ENCODE measurements at places on chromosomes 7 and 10. TPM values are rescaled to one million over a fixed set of nuclear protein-coding genes. Genes with fewer than 3 reads are reported as not detected.

RSU1 gene
- 80.0 TPM for total RNA-seq

EXOC6 gene
- total RNA-seq: 13.5 TPM

C7orf33 gene
- not detected for total RNA-seq

EZH2 gene
- total RNA-seq: 20.4 TPM

SYT15B gene
- total RNA-seq: 0.10 TPM

OR13A1 gene
- total RNA-seq: 0.10 TPM

KIAA1549 gene
- 0.10 TPM for total RNA-seq

FGFR2 gene
- not detected for total RNA-seq

AKR1D1 gene
- total RNA-seq: not detected

CRYGN gene
- total RNA-seq: not detected

FOXL3 gene
- not detected for total RNA-seq

COMTD1 gene
- total RNA-seq: 6.5 TPM

SH2B2 gene
- 9.2 TPM for total RNA-seq

FKBP14 gene
- 5.5 TPM for total RNA-seq

PLAU gene
- 9.7 TPM for total RNA-seq
